8988T (cell line): ENCODE measurements at places on chromosomes 7 and 10.

DNA sequence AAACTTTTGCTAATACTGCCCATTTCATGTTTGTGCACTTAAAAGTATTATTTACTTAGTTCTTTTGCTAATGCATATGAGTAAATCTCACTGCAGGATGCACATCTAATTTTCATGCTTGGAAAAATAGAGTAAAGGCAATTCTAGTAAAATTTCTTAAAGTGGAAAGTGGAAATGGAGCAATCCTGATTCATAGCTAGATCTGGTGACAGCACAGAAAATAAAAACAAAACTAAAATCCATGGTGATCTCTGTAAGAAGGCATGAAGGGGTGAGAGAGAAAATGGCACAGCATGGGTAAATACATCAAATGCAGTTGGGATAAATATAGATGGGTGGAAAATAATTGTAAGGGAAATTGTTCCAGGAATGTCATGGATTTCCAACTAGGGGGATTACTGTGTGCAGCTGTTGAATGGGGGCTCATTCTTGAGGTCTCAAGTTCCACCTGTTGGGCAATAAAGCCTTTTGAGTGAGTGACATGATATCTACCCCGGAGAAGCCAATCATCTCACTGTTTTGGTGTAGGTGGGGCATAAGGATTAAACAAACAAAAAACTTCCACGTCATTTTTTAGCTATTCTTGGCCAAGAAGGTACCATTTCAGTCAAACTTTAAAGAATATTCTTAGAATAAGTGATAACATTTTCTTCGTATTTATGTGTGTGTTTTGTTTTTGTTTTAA is 1.7 kb upstream of the MCU start:
- no peak for DNase-seq

- DNase-seq = peak; percentile 44
Measured at GRCh38 chr10:96765406-96766240, 45.3 kb upstream of the PIK3AP1 start.

- no peak for DNase-seq
Measured at GRCh38 chr10:25509151-25509550, 334.4 kb downstream of the GPR158 start.

DNA sequence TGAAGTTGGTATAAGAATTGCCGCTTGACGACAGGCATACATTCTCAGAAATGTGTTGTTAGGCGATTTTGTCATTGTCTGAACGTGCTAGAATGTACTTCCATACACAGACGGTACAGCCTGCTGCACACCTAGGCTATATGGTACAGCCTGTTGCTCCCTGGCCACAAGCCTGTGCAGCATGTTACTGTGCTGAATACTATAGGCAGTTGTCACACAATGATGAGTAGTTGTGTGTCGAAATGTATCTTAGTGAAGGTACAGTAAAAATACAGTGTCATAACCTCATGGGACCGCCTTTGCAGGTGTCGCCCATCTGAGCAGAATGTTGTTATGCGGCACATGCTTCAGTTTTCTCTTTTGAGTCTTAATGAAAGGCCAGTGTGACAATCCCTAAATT is 66.5 kb downstream of the SHH start:
- DNase-seq = no peak

DNA sequence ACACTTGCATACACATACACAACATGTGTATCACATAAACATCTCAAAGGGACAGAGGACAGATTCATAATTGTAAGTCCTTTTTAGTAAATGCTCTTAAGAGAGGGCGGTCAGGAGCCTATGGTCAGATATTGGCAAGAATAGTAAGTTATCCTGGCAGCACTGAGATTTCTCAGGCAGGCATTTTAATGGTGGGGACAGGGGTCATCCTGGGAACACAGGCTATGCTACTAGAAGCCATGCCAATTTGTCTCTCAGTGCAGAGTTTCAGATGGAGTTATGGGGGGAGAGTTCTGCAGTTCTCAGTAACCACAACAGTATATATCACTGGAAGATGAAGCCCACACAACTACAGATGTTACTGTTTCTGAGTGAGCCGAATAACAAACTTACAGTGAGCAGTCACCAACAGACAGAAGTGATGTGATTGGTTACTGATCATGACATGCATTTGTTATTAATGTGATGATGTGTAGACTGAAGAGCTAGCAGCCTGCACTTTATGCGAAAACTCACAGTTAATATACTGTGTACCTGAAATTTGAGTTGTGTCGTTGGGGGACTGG is 16.4 kb downstream of the ZNF487 start:
- no peak for DNase-seq

GRCh38 chr10:100307684-100308083 is 21.2 kb upstream of the BLOC1S2 start:
- DNase-seq = no peak

DNA sequence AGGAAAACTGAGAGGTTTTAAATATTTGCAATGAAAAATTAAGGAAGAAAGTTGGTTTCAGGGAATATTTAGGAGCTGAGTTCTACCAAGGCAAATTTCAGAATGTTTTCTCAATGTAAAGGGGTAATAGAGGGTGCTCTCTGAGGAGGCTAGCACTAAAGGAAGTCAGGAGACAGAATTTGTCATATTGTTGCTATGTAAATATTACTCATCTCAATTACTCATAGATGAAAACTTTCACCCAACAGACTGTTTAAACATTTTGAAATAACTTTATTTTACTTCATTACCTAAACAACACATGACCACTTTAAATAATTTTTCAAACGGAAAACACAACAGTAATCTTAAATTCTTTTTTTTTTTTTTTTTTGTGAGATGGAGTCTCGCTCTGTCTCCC is 274.8 kb upstream of the NRG3 start:
- no peak for DNase-seq

DNA sequence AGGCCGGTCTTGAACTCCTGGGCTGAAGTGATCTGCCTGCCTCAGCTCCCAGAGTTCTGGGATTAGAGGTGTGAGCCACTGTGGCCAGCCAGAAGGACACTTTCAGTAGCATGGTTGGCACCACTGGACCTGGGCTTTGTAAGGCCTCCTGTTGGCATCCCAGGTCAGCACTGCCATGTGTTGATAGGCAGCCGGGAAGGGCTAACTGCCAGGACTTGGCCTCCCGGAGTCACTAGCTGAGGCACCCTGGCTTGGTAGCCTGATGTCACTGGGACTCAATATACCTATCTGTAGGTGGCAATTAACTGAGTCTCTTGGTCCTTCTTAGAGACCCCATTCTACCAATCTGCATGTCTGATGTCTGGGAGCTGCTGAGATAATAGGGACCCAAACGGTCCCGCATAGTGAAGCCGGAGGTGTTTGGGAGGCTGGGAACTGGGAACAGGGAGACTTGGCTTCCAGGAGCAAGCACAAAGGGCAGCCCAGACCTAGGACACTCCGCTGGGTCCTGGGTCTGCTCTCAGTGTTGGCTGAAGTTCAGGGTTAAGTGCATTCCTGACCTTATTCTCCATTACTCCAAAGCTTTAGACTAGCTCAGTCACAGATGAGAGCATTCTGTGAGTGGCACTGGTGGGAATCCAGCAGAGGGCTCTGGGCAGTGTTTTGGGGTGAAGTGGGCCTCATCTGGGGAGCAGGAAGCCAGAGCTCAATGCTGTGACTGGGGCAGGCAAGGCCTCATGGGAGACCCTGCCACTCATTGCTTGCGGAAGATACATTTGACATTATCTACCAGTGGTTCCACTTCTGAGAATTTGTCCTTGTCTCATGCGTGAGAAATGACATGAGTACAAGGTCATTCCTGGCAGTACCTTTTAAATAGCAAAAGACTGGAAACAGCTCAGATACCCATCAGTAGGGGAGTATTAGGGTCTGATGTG is 2.7 kb downstream of the LHPP start:
- DNase-seq = no peak

DNA sequence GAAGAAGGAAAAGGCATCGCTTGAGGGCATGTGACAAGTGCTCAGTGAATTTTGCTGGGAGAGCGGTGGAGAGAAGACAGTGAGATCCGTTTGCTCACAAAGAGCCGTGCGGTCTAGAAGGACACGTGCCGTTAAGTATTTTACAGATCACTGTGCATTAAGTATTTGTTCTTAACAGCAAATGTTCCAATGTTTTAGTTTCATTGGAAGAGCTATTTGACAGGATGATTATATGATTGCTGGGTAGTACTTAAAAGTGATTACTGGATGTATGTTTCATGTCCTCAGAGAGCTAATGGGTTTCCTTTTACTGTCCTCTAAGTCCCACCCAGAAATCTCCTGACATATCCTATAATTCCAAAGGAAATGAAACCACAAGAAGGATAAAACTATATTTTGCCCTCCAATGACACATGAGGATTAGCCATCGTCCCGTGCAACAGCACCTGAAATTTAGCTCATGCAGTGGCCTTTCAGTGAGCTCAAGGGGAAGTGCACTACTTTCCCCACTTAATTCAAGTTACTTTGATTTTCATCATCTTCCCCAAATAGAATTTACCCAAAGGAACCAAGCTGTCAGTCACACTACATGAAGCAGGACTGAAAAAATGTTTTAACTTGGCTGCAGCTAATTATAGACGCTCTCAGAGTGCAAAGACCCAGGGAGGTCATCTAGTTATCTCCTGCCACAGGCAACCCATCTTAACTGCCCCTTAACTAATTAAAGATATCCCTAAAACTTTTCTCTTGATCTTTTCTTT is 80.3 kb downstream of the KLF6 start:
- DNase-seq = no peak

GRCh38 chr7:129376076-129376777 is 58.0 kb upstream of the STRIP2 start:
- DNase-seq = no peak

DNA sequence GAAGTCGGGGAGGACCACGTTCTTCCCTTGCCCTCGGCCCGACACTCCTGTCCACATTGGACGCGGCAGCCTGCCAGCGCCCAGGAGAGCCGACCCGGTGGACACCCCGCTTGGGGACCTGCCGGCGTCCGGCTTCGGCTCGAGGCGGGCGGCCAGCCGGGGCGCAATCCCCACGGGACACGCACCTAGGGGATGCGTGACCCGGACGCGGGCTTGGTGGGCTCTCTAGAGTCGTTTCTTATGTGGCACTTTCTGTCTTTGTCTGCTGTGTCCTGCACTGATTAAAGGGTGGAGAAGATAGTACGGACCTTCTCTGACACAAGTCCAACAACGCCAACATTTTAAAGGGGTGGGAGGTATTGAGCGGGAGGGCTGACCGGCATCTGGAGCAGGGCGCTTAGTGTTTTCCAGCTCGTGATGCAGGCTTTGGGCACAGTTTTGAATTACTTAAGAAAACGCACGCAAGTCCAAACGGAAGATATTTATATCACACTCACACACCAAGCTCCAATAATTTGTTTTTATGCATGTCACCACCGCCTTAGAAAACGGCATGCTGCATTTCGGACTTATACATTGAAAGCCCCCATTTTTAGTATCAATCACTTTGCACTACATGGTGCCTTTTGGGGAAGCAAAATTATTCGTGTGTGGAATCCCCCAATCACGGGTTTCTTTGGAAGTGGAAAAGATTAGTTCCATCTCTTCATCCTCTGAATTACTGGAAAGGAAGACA is 3.9 kb upstream of the SPAG6 start:
- peak; percentile 44 for DNase-seq

DNA sequence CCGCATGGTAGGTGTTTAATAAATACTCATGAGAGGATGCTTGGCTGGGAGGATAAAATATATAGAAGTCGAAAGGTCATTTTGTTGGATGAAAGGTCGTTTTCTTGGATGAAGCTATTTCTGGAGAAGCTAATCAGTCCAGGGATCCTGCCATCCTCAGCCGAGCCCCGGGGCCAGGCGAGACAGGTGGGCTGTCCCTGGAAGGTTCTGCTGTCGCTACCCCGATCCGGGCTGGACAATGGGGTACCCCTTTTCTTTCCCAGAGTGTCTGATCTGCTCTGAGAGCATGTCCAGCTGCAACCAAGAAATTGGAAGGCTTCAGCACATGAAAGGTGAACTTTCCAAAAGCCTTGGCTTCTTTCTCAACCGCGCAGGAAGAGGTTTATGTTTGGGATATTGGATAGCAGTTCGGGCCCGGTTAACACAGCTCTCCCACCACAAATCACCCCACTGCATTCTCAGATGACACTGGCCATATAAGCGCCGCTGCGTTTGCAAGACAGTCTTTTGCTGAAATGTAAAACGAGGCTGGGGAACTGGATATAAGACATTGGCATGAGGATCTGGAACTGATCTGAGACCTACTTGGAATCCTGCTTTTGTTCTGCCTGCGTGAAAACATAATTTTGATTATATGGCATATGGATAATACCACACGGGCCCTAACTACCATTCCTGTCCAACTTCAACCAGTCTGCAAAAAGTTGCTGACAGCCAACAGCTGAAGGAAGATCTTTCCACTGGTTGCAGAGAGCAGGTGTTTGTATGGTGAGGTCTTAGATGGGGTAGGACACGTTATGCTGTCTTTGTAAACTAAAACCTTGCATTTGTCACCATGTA is 31.2 kb upstream of the MSRB2 start:
- DNase-seq = no peak

GRCh38 chr10:71308244-71308643 is 10.8 kb upstream of the SLC29A3 start:
- no peak for DNase-seq

DNA sequence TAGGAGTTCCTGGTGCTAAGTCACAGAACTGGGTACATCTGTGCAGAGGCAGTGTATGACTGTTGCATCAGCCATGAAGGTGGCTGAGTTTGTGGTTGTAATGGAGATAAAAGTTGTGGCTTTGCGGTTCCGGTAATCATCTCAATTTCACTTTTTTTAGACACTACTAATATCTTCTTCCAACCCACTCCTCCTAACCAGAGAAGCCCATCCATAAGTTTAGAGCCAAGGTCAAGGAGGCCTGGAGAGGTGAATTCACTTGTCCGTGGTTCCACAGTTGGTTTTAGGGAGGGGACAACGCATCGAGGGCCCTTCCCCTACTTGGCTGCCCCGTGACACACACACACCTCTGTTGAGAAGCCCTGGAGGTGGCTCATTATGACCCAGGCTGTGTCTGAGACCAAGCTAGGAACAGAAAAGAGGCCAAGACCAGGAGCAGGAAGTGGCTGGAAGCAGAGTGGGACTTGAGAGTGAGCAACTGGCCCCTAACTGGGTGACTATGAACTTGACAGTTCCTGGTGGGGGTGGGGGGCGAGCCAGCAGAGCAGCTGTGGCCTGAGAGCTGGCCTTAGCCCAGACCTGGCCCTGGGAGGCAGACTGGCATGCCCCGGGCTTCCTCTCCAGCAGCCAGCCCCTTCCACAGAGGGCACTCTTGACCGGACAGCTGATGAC is 66.8 kb upstream of the COL13A1 start:
- DNase-seq = no peak

- no peak for DNase-seq
Measured at GRCh38 chr10:124469956-124470484, 8.4 kb downstream of the LHPP start.

- no peak for DNase-seq
Measured at GRCh38 chr7:24406053-24406788, 122.2 kb downstream of the NPY start.

GRCh38 chr7:98317366-98318040 is 36.0 kb downstream of the BRI3 start:
- no peak for DNase-seq

DNA sequence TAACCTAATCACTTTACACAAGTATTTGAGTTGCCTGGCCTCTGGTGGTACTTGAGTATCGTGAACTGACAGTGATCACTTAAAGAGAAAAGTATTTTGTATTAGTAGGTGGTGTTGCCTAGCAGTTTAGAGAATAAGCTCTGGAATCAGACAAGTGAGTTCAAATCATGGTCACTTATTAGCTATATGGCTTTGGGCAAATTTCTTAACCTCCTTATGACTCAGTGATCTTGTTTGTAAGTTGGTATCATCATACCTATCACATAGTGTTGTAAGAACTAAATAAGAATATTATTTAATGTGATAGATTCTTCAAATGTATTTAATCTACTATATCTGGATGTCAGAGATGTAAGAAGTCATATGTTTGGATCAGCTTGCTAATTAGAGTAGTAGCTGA is 163.8 kb downstream of the RNF133 start:
- DNase-seq = no peak

- no peak for DNase-seq
Measured at GRCh38 chr10:82737549-82737948, 862.6 kb downstream of the NRG3 start.
